ENCODE measurements at places on chromosomes 7 and 10.

DNA sequence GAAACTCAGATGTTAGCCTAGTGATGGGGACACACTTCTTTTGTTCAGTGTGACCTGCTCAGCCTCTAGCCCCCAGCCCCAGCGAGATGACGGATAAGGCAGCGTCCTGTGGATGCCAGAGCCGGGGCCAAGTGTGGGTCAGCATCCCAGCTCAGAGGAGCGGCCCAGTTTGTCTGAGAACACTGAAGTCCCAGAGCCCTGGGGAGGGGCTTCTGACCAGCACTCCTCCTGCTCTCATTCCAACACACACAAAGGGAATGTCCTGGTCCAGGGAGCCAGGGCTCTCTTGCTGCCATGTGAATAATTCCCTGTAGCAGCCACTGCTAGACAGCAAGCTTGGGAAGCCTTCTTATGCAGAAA lies 4.5 kb upstream of the ATP6V0E2 start:
- DNase-seq: no peak

DNA sequence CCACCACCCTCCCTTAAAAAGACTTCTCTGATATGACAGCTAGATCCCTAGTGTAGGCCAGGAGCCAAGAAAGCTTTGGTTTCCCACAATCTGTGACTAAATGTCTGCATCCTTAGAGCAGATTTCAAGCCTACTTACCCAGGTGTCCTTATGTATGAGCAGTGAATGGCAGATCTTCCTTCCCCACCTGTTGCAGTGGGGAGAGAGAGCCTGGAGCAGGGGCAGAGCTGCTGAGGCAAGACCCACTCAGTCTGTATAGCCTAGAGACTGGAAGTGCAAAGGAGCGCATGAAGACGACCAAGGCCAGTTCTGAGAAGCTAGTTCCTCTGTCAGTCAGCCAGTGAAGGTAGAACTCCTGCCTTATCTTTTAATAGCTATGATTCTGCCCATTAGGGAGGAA lies 180.1 kb downstream of the GRM3 start:
- no peak for DNase-seq

DNA sequence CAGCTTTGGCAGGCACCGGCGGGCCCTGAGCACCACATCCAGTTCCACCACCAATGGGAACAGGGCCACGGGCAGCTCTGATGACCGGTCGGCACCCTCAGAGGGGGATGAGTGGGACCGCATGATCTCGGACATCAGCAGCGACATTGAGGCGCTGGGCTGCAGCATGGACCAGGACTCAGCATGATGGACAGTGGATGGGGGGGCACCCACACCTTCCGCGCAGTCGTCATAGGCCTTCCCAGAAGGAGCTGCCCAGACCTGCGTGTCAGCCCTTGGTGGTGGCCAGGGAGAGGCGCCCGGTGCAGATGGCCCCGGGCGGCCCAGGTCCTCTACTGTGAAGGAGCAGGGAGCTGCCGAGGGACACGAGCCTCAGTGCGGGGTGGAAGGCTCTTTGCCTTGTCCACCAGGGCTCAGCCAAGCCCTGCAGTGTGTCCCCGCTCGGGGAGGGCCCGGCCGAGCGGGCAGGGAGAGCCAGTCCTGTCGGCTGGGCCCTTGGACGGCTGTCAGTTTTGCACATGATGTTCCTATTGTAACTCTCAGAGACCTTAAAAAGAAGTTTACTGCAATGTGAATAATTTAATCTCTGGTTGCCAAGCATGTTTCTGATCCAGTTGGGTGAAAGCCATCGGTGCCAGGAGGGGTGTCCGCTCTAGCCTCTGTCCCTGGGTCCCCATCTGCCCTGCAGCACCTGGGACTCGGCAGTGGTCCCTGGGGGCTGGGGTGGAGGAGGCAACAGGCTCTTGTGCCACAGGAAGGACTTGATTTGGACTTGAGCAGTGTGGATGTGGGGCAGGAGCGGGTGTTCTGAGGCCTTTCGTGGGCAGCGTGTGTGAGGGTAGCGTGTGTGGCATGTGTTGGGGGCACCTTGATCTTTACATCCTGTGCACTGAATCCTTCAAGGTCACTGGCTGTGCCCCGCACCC lies 12.6 kb downstream of the NACAD start:
- no peak for DNase-seq

- no peak for DNase-seq
Measured at GRCh38 chr10:132110713-132111112, 45.0 kb downstream of the JAKMIP3 start.

- DNase-seq: no peak
Measured at GRCh38 chr7:131605280-131605878, 49.0 kb upstream of the PODXL start.

- DNase-seq: no peak
Measured at GRCh38 chr10:114691442-114691941, 33.4 kb upstream of the ABLIM1 start.

DNA sequence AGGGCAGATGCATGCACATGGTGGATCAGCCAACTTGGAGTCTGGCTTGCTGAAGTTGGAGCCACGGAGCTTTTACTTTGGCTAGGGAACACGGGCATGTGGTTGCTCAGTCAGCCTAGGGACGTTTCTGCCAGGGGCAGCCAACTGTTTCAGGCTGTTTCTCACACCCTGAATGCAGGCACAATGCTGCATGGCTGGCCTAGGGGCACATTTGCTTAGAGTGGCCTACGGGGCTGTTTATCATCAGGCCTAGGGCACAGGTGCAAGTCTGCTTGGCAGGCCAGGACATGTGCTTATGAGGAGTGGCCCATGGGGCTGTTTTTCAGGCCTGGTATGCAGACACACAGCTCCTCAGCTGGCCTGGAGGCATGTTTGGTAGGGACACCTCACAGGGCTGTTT lies 107.4 kb downstream of the GSAP start:
- no peak for DNase-seq

GRCh38 chr7:108653526-108653925 lies 83.9 kb downstream of the DNAJB9 start:
- no peak for DNase-seq

- DNase-seq: no peak
Measured at GRCh38 chr10:48545462-48546145, 59.3 kb downstream of the ARHGAP22 start.

DNA sequence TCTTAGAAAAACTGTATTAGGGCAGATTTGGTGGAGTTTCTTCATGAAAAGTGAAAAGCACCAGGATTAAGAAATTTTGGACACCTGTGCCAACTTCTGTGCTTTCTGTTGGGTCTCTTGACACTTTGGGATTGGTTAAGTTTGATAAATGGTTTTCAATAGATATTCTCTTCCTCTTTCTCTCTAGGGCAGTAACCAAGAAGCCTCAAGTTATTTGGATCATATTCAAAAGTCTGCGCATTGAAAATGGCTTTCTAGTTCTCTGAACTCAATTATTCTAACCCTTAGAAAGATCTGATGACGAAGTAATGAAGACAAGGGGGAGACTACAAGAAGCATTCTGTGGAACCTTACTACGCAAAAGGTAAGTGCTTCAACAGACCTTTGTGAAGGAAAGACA lies 144.0 kb upstream of the CCDC6 start:
- no peak for DNase-seq

GRCh38 chr7:155791836-155792235 lies 20.4 kb downstream of the SHH start:
- no peak for DNase-seq

- DNase-seq: no peak
Measured at GRCh38 chr10:99369126-99369525, 40.0 kb downstream of the CNNM1 start.

GRCh38 chr7:18806177-18806576 lies 310.6 kb downstream of the HDAC9 start:
- no peak for DNase-seq

- DNase-seq: no peak
Measured at GRCh38 chr10:73061743-73062142, 34.9 kb downstream of the P4HA1 start.

DNA sequence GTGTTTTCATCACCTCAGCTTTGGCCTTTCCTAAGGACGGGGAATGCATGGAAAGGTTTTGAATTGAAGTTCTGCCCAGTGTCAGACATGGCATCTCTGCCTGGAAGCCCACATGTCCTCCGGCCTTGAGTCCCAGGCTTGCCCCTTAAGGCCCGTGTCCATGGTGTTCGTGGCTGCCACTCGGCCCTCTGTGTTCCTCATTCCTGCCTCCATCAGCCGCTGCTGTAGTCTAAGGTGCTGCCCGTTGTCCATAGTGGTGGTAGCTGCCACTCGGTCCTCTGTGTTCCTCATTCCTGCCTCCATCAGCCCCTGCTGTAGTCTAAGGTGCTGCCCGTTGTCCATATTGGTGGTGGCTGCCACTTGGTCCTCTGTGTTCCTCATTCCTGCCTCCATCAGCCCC lies 180.7 kb upstream of the SHH start:
- DNase-seq: no peak

GRCh38 chr10:75723319-75723980 lies 292.0 kb downstream of the LRMDA start:
- DNase-seq: no peak

GRCh38 chr7:66754541-66754940 lies 14.0 kb downstream of the RABGEF1 start:
- DNase-seq: no peak

GRCh38 chr7:24284699-24285506 lies 913 bp downstream of the NPY start:
- no peak for DNase-seq

DNA sequence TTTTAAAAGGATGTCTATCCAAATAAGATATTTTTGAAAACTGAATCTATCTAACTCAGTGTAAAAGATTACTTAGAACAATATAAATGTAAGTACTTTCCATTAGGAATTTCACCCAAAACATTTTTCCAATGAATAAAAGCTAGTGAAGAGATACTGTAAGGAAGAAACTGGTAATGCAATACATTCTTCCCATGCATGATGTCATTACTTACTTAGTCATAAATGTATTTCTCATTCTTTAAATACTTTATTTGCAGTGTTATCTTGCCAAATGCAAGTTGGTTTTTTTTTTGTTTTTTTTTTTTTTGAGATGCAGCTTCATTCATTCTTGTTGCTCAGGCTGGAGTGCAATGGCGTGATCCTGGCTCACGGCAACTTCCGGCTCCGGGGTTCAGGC lies 265.6 kb downstream of the PHF14 start:
- no peak for DNase-seq

DNA sequence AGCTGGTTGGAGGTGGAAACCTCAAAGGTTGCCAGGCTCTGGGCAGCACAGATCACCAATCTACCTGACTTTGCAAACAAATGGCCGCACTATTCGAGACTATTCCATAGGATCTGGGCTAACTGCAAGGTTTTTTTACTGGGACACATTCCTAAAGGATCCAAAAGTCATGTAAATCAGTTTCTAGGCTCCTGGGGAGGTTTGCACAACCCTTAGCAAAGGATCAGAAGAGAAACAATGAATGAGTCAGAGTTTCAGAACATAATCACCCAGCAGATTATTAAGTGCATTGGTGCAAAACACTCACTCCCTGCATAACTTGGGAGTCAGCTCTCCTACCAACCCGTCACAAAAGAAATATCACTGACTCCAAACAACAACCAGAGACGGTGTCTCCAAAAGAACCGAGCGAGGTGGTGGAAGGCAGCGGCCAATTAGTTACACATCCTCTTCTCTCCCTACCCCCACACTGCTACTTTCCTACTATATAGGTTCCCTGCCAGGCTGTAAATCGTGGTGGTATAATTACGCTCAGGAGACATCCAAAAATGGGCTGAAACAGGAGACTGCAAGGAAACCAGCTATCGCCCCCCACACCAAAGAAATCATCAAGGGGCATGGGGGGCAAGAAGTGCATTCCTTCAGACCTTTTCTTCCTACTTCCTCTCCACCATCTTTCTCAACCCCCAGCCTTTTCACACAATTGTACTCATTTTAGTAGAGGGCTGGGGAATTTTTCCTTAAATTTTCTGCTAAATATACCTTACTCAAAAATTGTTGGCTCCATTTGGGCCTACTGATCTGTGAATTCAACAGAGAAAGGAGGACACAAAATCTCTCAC lies 3.2 kb downstream of the UBE2H start:
- DNase-seq: no peak

- no peak for DNase-seq
Measured at GRCh38 chr10:86644794-86645445, 9.4 kb upstream of the OPN4 start.

DNA sequence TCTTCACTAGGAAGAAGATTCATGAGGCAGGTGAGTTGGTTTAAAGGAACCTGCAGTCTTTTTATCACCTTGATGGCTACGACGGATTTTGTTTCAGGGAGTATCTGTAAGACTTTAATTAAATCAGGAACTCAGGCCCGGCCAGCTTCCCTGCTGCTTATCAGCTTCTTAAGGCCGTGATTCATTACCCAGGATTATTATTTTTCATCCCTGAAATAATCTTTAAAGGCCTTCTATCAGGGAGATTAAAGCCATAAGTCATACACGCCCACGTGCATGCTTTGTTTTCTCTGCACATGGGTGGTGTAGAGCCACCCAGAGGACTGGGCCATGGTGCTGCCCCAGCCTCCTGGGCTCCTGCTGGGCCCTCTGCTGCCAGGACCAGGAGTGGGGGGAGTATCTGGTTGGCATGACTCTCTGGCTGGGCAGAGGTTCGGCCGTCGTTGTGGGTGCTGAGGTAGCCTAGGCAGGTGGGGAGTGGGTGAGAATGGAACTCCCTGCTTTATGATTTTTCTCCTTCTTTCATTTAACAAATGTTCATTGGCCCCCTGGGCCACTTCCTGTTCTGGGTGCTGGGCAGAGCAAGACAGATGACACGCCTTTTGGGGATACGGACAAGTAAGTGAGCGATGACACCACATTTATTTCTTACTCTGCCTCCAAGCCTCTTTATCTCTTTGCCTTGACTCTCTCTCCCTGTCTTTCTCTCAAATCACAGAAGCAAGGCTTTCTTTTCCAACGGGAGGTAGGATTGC lies 39.0 kb upstream of the PCBD1 start:
- no peak for DNase-seq

GRCh38 chr10:93261961-93262610 lies 188.4 kb downstream of the CYP26A1 start:
- no peak for DNase-seq

DNA sequence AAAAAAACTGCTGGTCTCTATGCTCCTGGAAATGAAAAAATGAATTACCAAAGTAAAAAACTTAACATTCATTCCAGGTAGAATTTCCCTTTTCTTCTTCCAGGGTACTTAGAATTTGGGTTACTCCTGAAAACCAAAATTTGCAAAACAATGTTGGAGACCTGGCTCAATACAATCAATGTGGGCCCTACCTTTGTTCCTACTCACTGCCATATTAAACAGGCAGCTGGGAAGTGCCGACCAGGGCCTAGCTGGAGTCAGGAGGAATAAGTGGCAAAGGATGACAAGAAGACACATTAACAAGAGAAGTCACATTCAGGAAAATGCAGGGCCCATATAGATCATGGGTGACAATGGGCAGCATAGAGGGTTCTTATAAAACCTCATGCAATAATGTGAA lies 6.4 kb upstream of the AGK start:
- DNase-seq: no peak

GRCh38 chr10:2334575-2334974 lies 597.2 kb upstream of the ADARB2 start:
- DNase-seq: no peak

GRCh38 chr10:70540089-70540788 lies 61.7 kb downstream of the PALD1 start:
- DNase-seq: peak; percentile 13

GRCh38 chr10:44898665-44899064 lies 12.5 kb upstream of the TMEM72 start:
- no peak for DNase-seq

Measured in stimulated activated CD4-positive, alpha-beta T cell treated with anti-CD3 and anti-CD28 coated beads, Interleukin-12 subunit alpha, Interleukin-12 subunit beta, amount 100 ng/mL, for 24 hours (primary cell).